Stimulated activated CD4-positive, alpha-beta T cell treated with anti-CD3 and anti-CD28 coated beads, Interleukin-2, amount 100 ng/mL, for 4 hours (primary cell): ENCODE measurements at places on chromosomes 3 and 15.

DNA sequence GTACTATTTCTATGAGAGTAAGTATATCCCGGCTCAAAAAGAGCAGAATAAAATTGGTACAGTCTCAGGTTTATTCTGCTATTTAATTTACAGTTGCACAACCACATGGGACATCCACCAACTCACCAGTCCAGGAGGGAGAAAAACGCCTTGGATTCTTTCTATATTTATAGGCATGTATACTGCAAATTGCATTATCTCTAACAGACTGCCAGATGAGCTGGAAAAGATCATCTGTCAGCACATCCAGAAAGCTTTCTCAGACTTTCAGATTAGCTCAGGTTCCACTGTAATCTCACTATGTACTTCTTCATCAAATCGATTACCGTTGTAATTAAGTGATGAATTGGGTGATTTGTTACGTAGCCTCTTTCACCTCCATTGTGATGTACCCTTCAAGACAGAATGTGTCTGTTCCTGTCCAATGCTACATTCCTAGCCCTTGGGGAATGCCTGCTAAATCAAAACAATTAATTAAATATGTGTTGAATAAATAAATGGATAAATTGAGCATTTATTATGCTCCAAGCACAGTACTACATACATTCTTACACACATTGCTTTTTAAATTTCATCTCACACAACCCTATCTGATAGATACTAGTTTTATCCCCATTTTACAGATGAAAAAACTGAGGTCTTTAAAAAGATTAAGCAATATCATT, 38.1 kb upstream of the TMC3 start:
- DNase-seq = no peak

DNA sequence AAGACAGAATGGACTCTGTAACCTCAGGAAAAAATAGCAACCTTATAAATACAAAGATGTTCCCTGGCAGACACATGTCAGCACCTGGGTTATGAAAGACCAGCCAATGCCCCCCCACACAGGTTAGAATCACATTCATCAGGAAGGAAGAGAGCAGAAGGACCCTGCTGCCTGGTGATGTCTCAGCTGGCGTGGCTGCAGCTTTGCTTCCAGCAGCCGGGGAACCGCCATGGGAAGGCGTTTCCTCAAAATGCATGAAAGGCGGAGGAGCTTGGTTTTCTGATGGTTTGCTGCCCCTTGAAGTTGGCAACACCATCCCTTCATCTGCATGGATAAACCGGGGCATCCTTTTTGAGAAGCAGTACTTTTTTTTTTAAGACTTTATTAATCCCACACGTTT, 10.9 kb upstream of the NSMCE3 start:
- DNase-seq = no peak

GRCh38 chr15:89971592-89971997, 29.5 kb upstream of the ZNF710 start:
- peak; percentile 9 for DNase-seq

GRCh38 chr3:12753275-12754028, 5.6 kb downstream of the TMEM40 start:
- no peak for DNase-seq

DNA sequence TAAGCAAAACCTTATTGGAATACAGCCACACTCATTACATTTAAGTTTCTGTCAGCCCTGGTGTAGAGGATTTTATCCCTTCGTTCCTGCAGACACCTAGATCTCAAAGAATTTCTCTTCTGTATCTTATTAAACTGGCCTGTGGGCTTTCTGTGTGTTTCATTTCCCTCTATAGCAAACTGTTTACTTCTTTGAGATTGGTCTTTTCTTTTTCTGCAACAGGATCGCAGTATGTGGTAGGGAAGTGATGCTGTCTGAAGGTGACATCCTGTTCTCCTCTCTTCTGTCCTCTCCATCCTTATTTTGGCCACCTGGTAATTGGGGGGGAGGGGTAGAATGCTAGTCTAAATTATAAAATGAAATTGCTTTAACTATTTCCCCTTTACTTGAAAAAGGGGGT, 25.5 kb downstream of the ATP1B3 start:
- no peak for DNase-seq

- DNase-seq = no peak
Observed at GRCh38 chr3:95588473-95588872, 1225.9 kb upstream of the EPHA6 start.

DNA sequence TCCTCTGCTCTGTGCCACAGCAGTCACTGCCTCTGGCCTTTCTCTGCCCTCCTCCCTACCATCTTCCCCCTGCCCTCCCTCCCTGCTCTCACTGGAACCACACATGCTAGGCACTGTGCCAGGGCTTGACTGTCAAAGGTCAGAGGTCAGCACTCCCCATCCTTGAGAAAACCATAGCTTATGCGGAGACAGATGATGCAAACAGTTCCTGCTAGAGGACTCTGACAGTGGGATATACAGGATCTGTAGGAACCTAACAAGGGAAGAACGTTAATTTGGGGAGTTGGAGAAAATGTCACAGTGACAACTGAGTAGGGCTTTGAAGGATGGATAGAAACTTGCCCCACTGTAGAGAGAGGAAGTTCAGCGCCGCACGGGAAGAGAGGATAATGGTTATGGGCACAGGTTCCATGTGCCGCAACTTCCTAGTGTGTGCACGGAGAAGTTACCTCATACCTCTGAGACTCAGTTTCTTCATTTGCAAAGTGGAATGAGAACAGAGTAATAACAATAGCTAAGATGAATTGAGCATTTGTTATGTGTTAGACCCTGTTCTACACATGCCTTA, 29.3 kb upstream of the XYLB start:
- DNase-seq = no peak

GRCh38 chr3:194792368-194792767, 106.7 kb downstream of the FAM43A start:
- no peak for DNase-seq

GRCh38 chr15:88657326-88658069, 18.7 kb downstream of the ISG20 start:
- no peak for DNase-seq

GRCh38 chr15:38154837-38155236, 97.8 kb upstream of the SPRED1 start:
- no peak for DNase-seq

DNA sequence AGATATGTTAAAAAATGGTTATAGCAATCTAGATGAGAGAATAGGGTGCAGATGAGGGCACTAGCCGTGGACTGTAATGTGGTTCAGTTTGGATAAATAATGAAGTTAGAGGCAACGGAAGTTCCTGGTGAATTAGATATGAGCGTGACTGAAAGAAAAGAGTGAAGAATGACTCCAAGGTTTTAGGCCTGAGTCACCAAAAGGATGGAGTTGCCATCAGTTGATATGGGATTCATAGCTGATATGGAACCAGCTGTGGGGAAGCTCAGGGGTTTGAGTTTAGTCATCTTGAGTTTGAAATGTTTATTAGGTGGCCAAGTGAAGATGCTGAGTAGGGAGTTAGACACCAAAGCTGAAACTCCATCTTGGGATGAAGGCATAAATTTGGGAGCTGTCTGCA, 66.2 kb downstream of the SSR3 start:
- no peak for DNase-seq

GRCh38 chr3:18806633-18807032, 341.7 kb upstream of the KCNH8 start:
- no peak for DNase-seq

GRCh38 chr3:127899200-127899599, 15.8 kb upstream of the KBTBD12 start:
- no peak for DNase-seq

DNA sequence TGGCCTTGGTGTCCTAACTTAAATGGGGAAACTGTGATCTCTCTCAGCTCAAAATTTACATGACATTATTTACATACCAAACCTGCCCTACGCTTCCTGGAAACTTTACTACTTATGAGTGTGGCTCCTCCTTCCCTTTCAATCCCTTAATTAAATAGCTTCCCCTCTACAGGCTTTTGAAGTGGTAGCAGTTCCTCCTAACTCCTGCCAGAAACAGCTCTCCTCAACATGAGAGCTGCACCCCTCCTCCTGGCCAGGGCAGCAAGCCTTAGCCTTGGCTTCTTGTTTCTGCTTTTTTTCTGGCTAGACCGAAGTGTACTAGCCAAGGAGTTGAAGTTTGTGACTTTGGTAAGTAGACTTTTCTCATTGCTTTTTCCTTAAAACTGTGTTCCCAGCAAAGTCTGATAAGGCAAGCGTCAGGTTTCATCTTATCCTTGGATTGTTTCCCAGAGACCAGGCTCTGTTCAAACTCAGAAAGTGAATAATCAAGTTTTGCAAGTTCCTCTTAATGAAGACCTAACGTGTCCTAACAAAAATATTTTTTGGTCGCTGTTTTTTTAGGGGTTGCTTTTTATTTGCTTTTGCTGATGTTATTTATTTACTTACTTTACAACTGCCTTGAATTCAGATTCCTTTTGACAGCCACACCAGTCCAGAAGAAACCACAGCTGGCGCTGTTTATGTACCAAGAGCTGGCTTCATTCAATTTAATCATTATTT, at the start of gene ACP3:
ACP3 (plus strand) TSS at position 179 of the 720 bp plus-strand sequence; CDS start at position 229, 50 bp downstream.
- no peak for DNase-seq

DNA sequence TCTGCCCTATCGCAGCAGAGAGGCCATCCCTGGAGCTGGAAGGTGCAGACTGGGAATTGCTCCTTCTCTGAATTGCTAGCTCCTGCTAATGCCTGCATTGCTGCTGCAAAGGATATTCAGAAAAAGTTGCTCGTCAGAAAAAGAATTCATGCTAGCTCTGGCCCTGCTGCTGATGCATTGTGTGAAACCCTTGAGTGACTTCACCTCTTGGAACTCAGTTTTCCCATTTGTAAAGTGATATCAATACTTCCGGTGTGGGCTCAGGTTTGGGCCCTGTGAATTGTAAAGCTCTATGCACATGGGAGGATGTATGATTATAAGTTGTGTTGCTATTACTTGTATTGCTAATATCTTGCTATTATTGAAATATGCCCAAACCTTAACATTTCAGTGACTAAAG, 11.4 kb downstream of the SQOR start:
- no peak for DNase-seq

DNA sequence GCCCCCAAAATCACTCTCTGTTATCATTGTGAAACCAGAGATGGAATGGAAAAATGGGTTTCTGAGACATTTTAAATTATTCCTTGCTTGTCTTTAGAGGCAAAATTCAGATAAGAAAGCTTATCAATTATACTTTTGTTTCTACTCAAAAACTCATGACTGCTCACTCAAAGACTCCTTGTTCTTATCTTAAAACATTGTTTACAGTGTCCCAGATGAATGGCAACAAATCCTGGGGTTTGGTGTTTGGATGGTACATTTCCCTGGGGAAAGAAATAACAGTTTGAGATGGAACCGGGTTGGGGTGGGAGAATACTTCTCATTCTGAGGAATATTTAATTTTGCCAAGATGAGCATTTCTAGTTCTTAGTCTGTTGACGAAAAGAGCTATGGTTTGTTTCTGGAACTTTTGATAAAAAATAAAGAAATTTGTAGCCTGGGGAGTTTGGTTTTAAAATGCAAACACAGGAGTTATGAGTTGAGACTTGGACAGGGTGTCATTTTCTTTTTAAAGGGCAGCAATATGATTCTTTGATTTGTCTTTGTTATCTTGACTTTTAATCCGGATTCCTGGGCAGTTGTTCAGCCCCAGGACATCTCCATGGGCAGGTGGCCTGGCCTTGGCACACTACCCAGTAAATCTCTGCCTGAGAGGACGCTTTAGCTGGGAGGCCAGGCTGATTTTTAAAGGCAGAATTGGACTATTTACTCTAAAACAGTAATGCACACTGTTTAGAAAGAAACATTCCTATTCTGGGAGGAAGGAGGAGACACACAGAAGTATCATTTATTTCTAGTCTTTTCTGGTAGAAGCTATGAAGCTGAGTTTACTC, 32.4 kb downstream of the BTD start:
- DNase-seq = no peak

DNA sequence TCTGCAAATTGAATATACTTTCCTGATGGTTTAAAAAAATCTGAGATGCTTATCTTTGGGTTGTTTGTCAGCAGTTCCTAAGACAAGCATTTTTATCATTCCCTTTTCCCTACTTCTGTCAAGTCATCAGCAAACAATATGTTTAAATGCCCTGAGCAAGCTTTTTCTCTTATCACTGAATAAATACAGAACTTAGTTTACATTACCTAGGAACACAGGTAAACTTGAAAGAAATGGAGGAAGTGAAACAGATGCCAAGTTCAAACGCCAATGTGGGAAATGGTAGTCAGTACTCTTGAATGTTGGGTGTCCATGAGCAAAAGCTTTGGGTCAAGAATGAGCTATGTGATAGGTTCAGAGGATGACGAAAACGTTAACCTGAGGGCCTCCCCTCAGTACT, 17.2 kb upstream of the TCAIM start:
- no peak for DNase-seq

DNA sequence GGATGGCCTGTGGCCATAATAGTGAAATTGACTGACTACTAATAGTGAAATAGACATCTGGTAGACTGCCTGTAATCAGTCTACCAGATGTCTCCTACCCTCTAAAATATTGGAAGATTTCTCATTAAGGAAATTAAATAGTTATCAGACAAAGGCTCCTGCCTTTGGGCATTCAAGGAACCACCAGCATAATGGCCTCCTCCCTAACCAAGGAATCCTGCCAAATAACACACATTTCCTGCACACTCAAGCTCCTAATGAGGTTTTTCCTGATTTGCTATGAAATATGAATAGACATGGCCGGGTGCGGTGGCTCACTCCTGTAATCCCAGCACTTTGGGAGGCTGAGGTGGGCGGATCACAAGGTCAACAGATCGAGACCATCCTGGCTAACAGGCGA, 14.6 kb downstream of the NUSAP1 start:
- no peak for DNase-seq

GRCh38 chr3:148911173-148911572, 46.1 kb downstream of the CPA3 start:
- no peak for DNase-seq

DNA sequence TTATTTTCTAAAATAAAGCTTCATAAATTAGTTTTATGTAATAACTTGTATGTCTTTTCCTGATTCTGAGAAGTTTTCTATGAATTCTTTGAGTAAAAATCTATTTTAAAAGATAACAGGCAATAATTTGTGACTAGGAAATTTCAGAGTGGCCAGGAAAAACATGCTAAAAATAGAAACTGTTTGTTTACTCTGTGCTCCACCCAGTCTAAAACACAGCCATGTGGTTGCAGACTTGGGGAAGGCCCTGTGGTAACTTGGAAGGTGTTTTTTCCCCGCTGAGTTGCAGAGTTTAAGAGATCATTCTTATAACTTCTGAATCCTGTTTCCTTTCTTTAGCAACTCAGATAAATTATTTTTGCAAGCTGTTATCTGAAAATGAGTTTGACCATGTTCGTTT, 21.9 kb downstream of the PLCL2 start:
- no peak for DNase-seq

- peak; percentile 26 for DNase-seq
Observed at GRCh38 chr3:48504051-48504946, at the start of gene SHISA5. SHISA5 (minus strand) TSS chr3:48504174; CDS start chr3:48504094, 80 bp downstream.

- no peak for DNase-seq
Observed at GRCh38 chr3:102144063-102144462, 290.8 kb upstream of the ZPLD1 start.

GRCh38 chr3:58535531-58536500, 1.2 kb downstream of the ACOX2 start:
- DNase-seq = no peak
